T-helper 17 cell (primary cell): ENCODE measurements at places on chromosomes 5 and 9.

GRCh38 chr9:121781701-121782464 lies 130.4 kb downstream of the DAB2IP start:
- H3K27ac ChIP-seq: no peak overlapping the region
- peaks cover 2% of the 10 kb centered on the region for H3K4me1 ChIP-seq
- H3K4me3 ChIP-seq: no peak overlapping the region
- H3K36me3 ChIP-seq: no peaks in the 10 kb centered on the region
- peaks cover 31% of the 10 kb centered on the region for H3K27me3 ChIP-seq

DNA sequence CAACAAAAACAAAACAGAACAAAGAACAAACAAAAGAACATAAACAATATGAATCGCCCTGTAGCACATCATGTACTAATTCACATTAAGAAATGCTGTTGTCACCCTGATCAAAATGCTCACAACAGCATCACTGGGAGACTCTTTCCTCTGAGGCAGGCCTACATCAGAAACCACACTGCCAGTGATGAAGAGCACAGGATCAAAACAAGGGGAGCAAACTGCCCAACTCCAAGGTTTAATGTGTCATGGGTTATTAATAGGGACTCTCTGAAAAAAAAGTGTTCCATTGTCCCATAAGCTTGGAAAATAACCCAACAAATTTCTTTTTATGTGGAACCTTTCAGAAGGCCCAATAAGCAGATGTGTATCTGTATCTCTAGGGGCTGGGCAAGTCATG lies 74.2 kb downstream of the PTPN3 start:
- H3K36me3 ChIP-seq: no peaks in the 10 kb centered on the region
- DNase-seq: no peak
- no peak overlapping the region for H3K4me3 ChIP-seq
- no peak overlapping the region for H3K27ac ChIP-seq

DNA sequence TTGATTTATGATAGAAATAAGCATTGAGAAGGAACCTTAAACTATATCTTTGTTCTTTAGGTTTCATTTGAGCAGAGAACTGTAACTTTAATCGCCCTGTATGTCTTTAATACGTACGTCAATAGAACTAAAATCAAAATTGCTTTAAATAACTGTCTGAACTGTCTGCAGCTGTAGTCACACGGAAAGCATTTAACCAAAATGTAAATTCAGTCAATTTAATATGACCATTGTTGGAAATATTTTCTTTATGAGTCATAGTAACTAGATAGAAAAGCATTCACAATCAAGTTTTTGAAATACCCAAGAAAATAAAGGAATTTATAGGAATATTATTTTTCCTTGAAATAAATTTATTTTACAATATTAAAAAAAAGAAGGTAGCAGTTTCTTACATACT lies 157.1 kb upstream of the CDH6 start:
- no peak for DNase-seq
- H3K27me3 ChIP-seq: no peaks in the 10 kb centered on the region

DNA sequence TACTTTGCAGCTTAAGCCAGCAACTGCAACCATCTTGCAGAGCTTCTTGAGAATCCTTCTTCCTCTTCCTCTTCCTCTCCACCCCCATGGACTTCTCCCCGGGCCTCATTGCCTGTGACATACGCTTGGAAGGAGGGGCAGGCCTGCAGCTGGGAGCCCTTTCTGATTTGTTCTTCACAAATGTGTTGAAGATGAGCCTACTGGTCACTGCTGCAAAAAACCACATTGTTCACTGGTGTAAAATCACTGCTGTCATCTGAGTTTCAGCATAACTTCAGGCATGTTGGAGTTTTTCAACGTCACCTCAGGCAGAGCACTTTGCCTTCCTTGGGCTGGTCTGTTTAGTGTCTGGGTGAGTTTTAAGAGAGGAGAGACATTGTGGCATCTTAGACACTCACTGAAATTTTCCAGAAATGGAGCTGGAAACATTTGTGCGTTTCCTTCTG lies 7.9 kb downstream of the TJP2 start:
- peak overlapping the region; percentile 79 for H3K27ac ChIP-seq
- no peak for DNase-seq
- H3K4me1 ChIP-seq: peaks cover 29% of the 10 kb centered on the region
- H3K4me3 ChIP-seq: peak overlapping the region; percentile 43

DNA sequence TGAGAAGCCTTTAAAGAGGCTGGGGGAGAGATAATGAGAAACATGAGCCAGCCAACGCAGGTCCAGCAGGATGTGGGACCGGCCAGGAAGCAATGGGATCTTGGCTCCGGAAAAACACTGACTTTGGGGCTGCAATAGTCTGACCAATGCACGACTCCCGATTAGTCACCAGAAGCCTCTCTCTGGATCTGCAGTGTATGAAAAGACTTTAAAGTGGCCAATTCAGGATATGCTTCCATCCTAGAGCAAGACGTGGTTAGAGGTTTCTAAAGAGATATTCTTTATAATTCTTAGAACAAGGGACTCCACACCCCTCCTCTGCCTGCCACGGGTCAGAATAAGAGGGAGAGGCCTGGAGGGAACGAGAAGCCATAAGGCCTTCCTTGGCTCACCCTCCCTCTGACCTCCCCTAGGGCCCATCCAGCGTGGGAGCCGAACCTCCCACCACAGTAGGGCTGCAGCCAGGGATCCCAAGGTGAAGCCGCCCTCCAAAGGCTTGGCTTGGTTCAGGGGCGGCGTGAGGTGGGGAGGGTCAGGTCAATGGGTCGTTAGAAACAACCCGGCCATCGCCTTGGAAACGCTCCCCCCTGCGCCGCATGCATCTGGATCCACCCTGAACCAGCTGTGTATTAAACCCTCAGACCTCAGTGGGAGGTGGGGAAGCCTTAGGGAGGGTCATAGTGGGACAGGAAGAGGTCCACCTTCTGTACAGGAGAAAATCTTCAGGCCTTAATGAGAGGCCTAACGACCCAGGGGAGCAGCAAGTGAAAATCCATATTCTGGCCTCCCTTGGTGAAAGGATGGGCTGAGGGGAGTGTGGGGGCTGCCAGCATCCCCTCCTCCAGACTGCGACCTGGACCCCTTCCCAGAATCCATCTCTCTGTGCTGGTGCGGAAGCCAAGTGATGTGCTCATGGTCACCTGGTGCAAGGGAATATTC lies 11.1 kb downstream of the FGF1 start:
- no peak overlapping the region for H3K27ac ChIP-seq
- H3K4me1 ChIP-seq: no peaks in the 10 kb centered on the region
- H3K4me3 ChIP-seq: no peak overlapping the region
- no peak for DNase-seq

DNA sequence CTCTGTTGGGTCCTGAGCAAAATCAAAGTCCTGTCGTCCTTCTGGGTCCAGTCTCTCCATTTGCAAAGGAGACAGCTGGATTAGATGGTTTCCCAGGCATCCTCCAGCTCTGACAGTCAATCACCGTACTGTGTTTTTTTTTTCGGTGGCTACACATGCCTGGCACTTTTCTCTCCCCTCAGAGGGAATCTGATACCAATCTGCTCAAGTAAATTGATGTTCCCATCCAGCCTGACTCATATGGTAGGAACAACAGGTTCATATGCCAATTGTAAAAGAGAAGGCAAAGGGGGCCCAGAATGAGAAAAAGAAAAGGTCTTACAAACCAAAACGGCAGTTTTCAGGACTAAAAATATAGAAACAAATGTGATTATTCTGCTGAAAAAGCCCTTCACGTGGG lies 1.2 kb downstream of the FBXO10 start:
- DNase-seq: no peak
- no peaks in the 10 kb centered on the region for H3K27me3 ChIP-seq
- H3K36me3 ChIP-seq: no peaks in the 10 kb centered on the region

DNA sequence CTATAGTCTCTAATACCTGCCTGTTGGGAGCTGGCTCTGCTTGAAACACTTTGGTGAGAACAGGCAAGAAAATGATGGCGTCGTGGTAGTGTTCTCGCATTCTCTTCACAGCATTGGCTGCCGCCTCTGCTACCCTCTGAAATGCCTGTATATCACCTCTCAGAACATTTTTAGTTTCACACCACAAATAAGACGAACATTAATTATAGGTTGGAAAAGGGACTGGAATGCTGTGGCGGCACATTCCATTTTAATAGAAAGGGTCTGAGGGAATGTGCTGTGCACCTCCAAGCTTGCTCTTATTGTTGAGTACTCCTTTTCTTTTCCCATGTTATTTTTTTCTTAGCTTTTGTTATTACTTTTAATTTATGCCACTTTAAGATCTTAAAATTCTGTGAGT lies 134.6 kb upstream of the HMHB1 start:
- no peaks in the 10 kb centered on the region for H3K36me3 ChIP-seq
- H3K27me3 ChIP-seq: peaks cover 20% of the 10 kb centered on the region
- peaks cover 4% of the 10 kb centered on the region for H3K4me1 ChIP-seq
- no peak overlapping the region for H3K27ac ChIP-seq
